ENCODE measurements at places on chromosomes 12 and 14.

- DNase-seq = no peak
Observed at GRCh38 chr12:105239304-105239703, 3.3 kb upstream of the APPL2 start.

DNA sequence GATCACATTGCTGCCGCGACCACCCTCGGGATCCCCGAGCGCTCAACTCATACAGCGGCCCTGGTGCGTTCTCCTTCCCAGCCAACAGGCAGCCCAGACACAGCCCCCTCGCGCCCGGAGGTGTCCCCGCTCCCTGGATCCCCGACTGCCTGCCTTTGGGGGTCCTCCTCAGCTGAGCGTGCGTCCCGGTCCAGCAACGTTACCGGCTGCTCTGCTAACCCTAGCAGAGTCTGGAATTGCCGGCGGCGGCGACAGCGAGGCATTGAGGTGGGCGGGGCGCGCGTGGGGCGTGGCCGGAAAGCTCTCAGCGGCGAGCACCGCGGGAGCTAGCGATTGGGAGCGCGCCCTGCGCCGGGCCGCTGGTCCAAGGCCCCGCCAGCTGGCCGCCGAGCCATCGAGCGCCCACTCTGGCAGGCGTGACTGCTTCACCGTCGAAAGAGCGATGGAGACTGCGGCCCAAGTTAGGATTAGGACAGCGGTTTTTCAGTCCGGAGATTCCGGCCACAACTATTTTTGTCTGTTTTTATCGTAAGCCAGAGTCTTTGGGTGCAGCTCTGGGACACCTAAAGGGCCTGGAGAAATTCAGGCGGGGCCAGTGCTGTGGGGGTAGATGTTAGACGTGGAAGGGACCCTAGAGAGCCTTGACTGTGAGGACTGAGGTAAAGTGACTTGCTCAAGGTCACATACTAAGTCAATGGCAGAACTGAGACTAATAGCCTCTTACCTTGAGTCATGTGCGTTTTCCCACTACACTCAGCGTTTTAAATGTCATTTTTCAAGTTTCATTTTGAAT, at the start of gene HEATR5A:
TSS of gene HEATR5A (minus strand) at position 232 of the 793 bp plus-strand sequence. CDS start 17,575 bp downstream, outside the sequence.
- DNase-seq = peak; percentile 73

GRCh38 chr12:104056419-104056972, 6.5 kb upstream of the GLT8D2 start:
- DNase-seq = no peak

DNA sequence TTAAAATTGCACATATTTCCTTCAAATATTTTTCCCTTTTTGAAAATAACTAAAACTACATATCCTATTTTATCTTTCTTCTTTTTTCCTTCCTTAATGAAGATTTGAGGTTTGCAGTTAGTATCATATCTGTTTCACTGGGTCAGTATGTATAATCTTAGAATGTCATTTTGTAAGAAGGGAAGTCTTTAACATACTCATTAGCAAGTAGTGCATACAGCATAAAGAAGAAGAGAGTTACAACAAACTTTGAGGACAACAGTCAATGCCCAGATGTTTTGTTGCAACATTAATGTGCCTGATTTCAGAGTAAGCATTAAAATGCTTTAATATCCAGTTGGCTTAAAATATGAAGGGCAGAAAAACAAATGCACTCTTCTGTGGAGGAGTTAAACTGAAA, 176.9 kb upstream of the FBXO33 start:
- no peak for DNase-seq

DNA sequence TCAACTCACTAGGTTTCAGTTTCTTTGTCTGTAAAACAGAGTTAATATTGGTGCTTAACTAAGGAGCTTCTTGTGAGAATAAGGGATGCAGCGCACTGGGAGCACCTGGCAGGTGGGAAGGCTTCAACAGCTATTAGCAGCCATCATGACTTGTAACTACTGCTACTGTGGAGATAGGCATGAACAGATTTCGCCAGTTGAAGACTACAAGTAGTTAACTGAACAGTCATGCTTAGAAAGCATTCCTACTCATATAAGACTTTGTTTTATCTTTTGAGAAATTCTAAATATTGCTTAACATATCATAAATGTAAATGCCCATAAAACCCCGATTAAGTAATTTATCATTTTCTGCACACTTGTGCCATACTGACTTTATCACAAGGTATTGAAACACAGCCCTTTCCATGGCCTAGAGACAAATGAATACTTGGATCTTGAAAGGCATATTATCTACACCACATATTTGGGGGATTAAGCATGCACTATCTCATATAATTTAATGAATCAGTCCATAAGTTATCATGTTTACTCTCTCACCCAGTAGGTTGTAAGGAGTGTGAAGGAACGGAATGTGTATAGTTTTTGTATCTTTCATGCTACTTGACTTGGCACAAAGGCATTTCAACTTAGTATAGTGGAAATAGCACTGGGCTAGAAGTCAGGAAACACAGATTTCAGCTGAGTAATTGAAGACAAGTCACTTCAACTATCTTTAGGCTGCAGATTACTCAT, 16.1 kb downstream of the NTN4 start:
- DNase-seq = peak; percentile 50

- DNase-seq = peak; percentile 72
Observed at GRCh38 chr14:75401361-75401760, 26.5 kb upstream of the JDP2 start.

- no peak for DNase-seq
Observed at GRCh38 chr14:105394714-105395537, 3.4 kb upstream of the TEX22 start.

- DNase-seq = no peak
Observed at GRCh38 chr14:105307052-105307727, 6.4 kb upstream of the BRF1 start.

GRCh38 chr14:58668848-58669480, 31.2 kb downstream of the DACT1 start:
- no peak for DNase-seq

GRCh38 chr12:65838330-65838976, 14.2 kb downstream of the HMGA2 start:
- no peak for DNase-seq

- DNase-seq = no peak
Observed at GRCh38 chr12:132285991-132286681, 43.3 kb downstream of the GALNT9 start.

GRCh38 chr12:3000548-3001275, 41.5 kb downstream of the TEAD4 start:
- DNase-seq = no peak

DNA sequence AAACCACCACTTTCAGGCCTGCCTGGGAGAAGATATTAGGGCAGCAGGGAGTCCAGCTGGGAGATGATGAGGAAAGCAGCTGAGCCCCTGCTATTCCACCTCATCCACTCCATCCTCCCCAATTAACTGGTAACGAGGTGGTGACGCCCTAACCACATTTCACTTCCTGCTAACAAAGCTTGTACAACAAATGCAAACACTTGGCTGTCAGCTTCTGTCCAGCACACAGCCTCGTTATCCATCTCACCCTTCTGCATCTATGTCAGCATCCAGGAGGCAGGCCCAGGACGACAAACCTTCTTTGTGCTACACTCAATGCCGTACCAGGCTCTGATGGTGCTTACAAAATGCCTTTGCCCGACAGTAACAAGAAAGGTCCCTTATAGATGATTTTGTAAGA, 225.4 kb downstream of the APAF1 start:
- DNase-seq = no peak

- no peak for DNase-seq
Observed at GRCh38 chr14:55450987-55451386, 10.6 kb upstream of the TBPL2 start.
